ENCODE measurements at places on chromosomes 11 and 22.

- no peak for DNase-seq
These were observed 140.2 kb downstream of the DDX10 start for GRCh38 chr11:108805030-108805429.

GRCh38 chr11:27394781-27395228 lies 31.8 kb upstream of the CCDC34 start:
- no peak for DNase-seq

DNA sequence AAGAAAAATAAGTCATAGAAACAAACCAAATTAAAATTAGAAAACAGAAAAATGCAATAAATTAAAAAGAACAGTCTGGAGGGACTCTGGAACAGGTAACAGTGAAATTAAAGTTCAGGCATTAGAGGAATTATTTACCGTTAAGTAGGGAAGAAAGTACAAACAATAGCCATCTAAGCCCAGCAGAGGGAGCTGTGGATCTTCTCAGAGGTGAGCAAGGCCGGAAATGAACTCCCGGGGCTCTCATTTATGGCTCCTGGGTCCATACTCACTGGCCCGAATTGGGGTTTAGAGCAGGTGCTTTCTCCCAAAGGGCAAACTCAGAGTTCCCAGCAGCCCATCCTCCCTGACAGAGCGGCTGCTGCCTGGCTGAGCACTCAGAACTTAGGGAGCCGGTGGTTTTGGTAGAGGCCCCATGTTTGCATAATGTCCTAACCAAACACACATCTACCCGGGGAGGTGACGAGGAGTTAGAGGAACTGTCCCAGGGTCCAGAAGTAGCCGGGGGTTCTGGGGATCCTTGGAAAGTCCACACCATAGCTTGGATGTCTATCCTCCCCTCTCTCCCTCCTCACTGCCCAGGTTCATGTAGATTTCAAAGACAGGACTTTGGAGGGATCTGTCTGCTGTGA lies 87.8 kb upstream of the VPREB1 start:
- peak; percentile 26 for DNase-seq

- DNase-seq = no peak
These were observed 48.7 kb downstream of the TBC1D22A start for GRCh38 chr22:46810856-46811786.

DNA sequence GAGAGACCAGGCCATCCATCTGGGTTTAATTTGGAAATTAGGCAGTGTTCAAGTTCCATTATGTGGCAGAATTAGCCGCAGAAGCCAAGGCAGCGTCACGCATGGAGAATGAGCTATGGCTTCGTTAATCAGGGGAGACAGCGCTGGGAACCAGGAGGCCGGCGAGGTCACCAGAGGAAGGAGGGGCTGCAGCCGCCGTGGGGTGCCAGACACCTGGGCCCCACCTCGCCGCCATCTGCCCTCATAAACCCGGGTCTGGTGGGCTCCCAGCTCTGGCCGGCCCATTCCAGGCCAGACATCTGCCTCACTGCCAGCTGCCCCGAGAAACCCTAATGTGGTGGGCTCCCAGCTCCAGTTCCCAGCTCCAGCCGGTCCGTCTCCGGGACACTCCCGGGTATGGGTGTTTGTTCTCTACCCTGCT lies 676.9 kb downstream of the BRD1 start:
- DNase-seq = no peak

GRCh38 chr11:9273376-9274336 lies 8.5 kb upstream of the DENND5A start:
- DNase-seq = no peak

GRCh38 chr11:56497010-56497409 lies 5.8 kb upstream of the OR5M8 start:
- no peak for DNase-seq

- DNase-seq = no peak
These were observed 14.3 kb downstream of the TP53AIP1 start for GRCh38 chr11:128928400-128928799.

DNA sequence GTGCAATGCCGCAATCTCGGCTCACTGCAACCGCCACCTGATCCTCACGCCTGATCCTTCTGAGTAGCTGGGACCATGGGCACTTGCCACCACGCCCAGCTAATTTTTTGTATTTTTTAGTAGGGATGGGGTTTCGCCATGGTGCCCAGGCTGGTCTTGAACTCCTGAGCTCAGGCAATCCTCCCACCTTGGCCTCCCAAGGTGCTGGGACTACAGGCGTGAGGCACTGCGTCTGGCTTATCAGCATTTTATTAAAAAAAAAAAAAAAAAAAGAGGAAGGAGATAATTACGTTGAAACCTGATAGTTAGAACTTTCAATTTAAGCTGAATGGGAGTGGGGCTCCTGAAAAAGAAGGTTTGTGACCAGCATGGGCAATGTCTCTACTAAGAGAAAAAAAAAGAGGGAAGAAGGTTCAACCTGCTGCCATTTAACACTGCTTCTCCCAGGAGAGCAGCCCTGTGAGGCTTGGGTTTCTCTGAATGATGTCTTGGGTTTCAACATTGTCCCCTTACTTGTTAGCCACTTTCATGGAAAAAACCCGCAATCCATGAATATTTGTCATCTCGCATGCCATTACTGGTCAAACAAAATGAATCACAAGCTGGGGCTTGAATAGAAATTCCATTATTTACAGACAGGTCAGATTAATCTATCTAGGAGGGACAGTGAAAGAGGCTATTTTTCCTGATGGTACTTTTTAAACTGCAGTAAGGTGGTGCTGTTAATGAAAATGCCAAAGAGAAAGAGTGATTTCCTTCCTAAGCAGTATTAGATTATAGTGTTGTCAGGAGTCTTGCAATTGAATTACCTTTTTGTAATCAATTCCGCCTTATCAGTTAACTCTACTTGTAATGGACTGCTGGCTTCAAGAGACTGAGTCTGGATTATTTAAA lies 72.5 kb downstream of the PACS1 start:
- DNase-seq = no peak

DNA sequence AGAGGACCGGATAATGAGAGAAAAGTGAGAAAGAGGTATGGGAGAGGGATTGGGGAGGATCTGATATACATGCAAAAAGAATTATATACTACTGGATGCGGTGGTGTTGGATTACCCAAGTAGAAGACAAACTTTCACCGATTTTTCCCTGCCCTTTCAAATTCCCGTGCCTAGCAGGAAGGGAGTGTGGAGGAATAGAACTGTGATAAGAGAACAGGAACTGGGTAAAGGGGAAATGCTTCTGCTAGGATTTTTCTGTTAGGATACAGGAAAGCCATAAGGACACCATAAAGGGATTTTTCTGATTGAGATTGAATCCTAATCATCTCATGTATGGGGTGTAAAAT lies 480 bp upstream of the MTMR2 start:
- DNase-seq = no peak

DNA sequence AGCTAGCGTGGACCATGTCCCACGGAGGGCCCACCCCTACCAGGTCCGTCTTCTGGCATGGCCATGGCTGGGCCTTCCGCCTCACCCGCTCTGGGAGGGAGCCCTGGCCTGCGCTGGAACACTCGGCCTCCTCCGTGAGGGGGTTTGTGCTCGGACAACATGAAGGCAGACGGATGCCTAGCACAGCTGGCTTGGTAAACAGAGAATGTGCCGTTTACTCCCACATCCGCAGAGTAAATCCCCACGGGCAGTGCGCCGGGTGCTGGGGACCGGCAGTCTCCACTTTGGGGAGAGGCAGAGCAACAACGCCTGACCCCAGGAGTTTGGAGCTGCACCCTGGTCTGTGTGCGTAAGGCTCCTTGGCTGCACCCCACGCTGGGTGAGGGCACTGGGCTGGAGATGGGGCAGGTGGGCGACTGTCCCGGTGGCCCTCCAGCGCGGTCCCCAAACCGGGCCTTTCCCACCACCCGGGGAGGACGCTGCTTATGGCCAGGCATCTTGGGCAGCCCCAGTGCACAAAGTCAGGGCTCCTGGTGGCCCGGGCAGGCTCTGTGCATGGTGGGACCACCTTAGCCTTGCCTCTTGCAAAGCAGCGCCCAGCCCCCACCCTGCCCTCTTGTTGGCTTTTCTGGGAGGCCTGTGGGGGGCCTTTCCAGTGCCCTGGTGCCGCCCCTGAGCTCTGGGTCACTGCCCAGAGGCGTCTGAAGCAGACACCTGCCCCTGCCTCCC lies 30.7 kb upstream of the MUC5AC start:
- no peak for DNase-seq

- DNase-seq = no peak
These were observed 34.1 kb downstream of the SCGB1A1 start for GRCh38 chr11:62452839-62453468.

- DNase-seq = no peak
These were observed 119.1 kb downstream of the WT1 start for GRCh38 chr11:32316232-32316631.

- no peak for DNase-seq
These were observed 27.9 kb upstream of the FZD4 start for GRCh38 chr11:86983021-86983488.

DNA sequence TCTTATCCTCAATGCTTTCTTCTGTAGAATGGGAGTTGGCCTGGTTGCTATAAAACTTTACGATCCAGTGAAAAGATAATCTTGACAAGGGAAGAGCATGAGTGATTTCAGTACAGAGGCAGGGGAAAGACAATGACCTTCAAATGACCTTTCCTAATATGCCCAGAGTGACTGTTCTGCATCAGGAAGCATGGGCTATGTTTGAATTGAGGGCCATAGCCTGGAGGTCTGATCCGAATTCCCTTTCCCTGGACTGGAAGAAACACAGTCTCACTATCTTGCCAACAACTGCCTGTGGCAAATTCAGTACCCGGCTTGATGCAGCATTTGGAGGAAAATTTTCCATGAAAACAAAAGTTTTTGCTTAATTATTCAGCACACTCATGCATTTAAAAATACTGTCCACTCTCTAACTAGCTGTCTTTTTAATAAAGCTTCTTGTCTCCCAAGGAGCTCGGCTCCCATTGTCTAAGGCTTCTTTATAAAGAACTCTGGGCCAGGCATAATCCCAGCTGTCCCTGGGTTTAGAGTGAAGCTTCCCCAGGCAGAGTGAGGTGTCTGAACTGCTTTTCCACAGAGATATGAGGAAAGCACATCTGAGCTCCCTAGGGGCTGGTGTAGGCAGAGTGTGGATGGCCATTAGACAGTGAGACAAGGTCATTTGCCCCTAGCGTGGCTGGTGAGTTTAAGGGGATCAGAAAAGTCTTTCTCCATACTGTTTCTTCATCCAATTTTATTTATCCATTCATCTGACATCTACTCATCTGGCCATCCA lies 132.7 kb upstream of the CADM1 start:
- DNase-seq = no peak

GRCh38 chr11:2237457-2238238 lies 32.7 kb downstream of the ASCL2 start:
- no peak for DNase-seq

DNA sequence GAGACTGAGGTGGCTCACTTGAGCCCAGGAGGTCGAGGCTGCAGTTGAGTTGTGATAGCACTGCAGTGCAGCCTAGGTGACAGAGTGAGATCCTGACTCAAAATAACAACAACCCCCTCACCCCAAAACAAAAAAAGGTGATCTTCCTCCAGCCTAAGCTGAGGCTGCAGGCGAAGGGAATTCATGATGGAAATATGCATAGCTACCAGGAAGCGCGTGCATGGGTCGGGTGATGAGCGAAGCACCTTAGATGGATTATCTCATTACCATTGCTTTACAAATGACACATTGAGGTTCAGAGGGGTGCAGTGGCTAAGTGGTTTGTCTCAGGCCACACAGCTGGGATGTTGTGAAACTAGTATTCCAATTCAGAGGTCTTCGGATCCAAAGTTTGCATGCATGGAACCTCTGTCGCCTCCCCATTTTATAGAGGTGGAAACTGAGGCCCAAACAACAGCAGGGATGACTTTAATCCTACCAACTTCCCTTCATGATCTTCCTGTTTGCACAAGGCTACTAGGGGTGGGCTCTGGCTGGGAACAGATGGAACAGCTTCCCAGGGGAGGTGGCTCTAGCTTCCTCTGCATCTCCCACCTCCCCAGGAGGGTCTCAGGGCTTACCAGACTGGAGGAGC lies 4.6 kb downstream of the SLC29A2 start:
- DNase-seq = no peak

GRCh38 chr11:61254403-61255025 lies 13.5 kb downstream of the PGA5 start:
- DNase-seq = no peak

GRCh38 chr11:61533401-61533800 lies 24.9 kb downstream of the LRRC10B start:
- no peak for DNase-seq

- no peak for DNase-seq
These were observed 114.3 kb upstream of the CSNK2A3 start for GRCh38 chr11:11467312-11467711.

GRCh38 chr11:12058425-12059115 lies 50.1 kb upstream of the DKK3 start:
- no peak for DNase-seq

- no peak for DNase-seq
These were observed 84.9 kb upstream of the HMGXB4 start for GRCh38 chr22:35172442-35172841.

DNA sequence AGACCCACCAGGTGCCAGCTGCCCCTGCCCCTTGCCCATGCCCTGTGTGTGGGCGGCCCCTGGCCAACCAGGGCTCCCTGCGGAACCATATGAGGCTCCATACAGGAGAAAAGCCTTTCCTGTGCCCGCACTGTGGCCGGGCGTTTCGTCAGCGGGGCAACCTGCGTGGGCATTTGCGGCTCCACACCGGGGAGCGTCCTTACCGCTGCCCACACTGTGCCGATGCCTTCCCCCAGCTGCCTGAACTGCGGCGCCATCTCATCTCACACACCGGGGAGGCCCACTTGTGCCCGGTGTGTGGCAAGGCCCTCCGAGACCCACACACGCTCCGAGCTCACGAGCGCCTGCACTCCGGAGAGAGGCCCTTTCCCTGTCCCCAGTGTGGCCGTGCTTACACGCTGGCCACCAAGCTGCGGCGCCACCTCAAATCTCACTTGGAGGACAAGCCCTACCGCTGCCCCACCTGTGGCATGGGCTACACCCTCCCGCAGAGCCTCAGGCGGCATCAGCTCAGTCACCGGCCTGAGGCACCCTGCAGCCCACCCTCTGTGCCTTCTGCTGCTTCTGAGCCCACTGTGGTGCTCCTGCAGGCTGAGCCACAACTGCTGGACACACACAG lies 4.3 kb downstream of the ZNF408 start:
- no peak for DNase-seq

GRCh38 chr11:58912124-58912523 lies 27.2 kb upstream of the GLYATL1 start:
- DNase-seq = no peak

GRCh38 chr22:21816787-21817496 lies 50.5 kb downstream of the MAPK1 start:
- DNase-seq = peak; percentile 12

DNA sequence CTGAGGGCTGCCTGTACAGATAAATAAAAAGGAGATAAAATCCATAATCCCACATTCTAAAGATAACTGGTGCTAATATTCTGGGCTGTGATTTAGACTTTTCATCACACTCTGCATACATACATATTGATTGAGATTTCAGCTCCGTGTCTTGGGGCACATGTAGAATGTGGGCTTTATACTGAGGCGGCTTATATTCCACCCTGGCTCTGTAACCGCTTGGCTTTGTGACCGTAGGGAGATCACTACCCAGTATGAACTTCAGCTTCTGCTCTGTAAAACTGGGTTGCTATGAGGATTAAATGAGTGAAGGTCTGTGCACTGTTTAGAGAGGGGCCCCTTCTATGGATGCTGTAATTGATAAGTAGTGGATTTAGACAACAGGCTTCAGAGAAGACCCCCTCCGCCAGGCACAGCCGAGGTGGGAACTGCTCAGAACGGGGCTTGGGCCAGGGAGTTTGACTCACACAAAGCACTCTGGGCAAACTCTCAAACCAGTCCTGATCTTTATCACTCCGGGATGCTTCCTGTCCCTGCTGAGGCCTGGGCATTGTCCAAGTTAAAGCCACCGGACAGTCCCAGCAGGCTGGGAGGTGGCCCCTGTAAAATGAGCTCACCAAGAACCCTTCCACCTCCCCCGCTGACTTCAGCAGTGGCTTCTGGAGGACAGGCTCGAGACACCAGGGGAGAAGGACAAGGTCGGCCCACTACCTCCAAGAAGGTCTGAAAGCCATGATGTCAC lies 17.2 kb downstream of the KIAA1671 start:
- DNase-seq = no peak

Measured in stimulated activated CD8-positive, alpha-beta memory T cell treated with anti-CD3 and anti-CD28 coated beads, Interleukin-2, amount 100 ng/mL, for 1 hour (primary cell).